ENCODE measurements at places on chromosomes 11 and 22. TPM values are rescaled to one million over a fixed set of nuclear protein-coding genes. Genes with fewer than 3 reads are reported as not detected.

DNA sequence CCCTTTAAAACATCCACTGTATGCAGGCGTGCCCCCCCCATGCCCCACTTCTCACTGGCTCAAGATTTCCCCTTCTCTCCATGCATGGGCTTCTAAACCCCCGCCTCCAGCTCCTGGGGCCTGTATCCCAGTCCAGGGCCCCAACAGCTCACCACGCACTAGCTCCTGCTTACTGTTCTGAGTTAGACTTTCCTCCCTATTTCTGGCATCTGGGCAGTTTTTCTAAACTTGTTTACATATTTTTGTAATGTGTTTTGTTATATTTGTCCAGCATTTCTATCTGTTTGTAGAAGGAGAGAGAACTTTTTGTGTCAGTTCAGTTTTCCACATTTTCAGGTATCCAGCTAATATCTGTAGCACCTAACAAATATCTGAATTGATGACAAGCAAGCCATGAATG lies 178.5 kb downstream of the SPON1 start:
- DNase-seq: no peak

DNA sequence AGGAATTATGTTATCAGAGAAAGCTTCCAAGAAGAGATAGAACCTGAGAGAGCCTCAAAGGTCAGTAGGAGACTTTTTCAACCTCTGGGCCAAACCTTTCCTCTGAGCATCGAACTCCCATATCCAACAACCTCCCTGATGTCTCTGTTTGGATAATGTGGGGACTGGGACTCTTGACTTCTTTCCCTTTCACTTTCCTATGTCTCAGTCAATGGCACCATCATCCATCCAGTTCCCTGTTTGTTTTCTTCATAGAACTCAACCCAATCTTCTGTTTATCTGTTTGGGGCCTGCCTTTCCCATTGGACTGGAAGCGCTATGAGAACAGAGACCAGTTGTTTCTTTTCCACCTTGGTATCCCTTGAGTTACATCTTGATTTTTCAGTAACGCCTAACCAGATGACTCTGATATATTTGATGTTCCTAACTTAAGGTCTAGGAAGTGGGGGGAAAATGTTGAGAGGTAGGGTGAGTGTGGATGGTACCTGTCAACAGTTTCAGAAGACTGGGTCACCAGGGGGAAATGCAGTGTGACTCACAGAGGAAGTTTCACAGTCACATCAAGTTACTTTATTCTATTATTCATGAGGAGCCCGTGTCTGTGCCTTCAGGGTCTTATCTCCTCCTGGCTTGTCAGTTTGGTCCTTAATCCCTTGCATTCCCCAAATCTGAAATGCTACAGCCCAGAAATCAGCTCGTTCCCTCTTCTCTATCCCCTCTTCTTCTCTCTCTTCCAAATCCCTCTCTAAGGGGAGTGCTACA lies 4.5 kb upstream of the KCNE3 start:
- no peak for DNase-seq

- DNase-seq: no peak
These were observed 24.1 kb downstream of the LARGE1 start for GRCh38 chr22:33896154-33896553.

- DNase-seq: no peak
These were observed 295.9 kb upstream of the NCAM1 start for GRCh38 chr11:112665291-112665690.

DNA sequence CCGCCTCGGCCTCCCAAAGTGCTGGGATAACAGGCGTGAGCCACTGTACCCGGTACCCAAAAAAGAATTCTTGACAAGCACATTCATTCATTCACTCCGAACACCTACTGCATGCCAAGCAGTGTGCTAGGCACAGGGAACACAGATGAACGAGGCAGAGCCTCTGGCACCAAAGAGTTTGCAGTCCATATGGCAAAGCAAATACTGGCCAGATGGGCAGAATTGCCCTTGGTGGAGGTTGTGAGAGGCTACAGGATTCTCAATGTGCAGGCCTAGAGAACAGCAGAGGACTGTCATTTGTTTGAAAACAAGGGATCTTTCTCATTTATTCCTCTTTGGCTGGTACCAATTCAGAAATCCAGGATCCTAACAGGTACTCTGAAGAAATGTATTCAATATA lies 27.5 kb upstream of the MTCH2 start:
- no peak for DNase-seq

GRCh38 chr11:11476971-11477645 lies 124.1 kb upstream of the CSNK2A3 start:
- no peak for DNase-seq

The MAJIN gene
- not detected for polyA plus RNA-seq

The NCR3LG1 gene
- polyA plus RNA-seq: 0.67 TPM

The C22orf42 gene
- not detected for polyA plus RNA-seq

The DDI1 gene
- not detected for polyA plus RNA-seq

The PLXNB2 gene
- polyA plus RNA-seq: 85.8 TPM

Measured in SK-N-SH (cell line).